ENCODE measurements at places on chromosomes 16 and 17. TPM values are rescaled to one million over a fixed set of nuclear protein-coding genes. Genes with fewer than 3 reads are reported as not detected.

C16orf92 gene
- not detected for total RNA-seq

DNA sequence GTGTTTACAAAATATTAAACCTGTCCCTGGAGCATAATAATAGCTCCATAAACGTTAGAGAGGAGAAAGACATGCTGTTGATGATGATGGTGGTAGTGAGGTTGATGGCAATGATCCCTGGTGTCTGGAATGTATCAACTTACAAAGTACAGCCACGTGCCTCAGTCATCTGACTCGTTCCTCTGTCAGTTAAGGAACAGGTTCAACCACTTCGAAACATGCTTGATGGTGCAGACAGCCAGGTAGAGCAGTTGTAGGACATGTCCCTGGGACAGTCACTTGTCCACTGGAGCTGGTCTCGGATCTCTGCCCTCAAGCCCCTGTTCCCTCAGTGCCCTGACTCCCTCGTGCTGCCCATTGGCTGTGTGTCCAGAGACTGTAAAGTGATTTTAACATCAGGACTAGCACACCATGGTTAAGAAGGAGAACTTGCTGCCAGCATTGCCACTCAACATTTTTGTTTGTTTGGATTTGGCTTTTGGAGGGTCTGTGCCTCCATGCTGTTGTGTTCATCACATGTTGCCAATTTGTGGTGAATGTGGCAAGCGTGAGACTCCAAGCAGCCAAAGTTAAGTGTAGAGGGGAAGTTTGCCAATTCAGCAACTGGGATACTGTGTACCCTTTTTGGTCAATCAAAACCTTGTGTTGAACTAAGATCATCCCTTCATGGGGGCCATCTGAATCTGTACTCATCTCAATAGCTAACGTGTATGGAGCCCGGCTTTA is 16.3 kb upstream of the SALL1 start:
- H3K36me3 ChIP-seq = no peaks in the 10 kb centered on the region
- no peak overlapping the region for H3K4me3 ChIP-seq
- H3K27ac ChIP-seq = no peak overlapping the region
- no peaks in the 10 kb centered on the region for H3K27me3 ChIP-seq
- DNase-seq = no peak
- no peaks in the 10 kb centered on the region for H3K4me1 ChIP-seq

VAC14 gene
- 45.9 TPM for total RNA-seq

- no peak overlapping the region for H3K27ac ChIP-seq
- no peak for DNase-seq
- no peaks in the 10 kb centered on the region for H3K27me3 ChIP-seq
Observed at GRCh38 chr16:68848786-68849185, 5.5 kb downstream of the TANGO6 start.

- no peaks in the 10 kb centered on the region for H3K36me3 ChIP-seq
- DNase-seq = no peak
- no peaks in the 10 kb centered on the region for H3K27me3 ChIP-seq
- no peak overlapping the region for H3K27ac ChIP-seq
- H3K4me1 ChIP-seq = no peaks in the 10 kb centered on the region
Observed at GRCh38 chr17:21841839-21842238, 149.5 kb downstream of the KCNJ18 start.

DNA sequence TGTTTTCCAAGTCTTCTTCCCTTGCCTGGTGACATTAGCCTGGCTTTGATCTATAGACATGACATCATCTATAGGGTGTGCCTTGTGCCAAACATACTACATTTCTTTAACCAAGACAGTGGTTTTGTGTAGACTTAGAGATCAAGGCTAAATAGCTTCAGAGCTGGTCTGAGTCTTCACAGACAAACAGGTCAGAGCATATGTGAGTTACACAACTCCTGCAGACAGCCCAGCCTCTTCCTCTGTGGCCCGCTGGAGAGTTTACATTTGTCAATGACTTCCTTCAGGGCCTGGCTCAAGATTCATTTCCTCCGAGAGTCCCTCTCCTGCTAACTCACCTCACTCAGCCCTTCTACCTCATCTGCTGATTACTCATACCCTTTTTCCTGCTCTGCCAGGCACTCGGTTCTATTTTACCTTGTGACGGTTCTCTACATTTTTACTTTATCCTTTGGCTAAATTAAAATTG is 73.1 kb upstream of the TANC2 start:
- no peaks in the 10 kb centered on the region for H3K36me3 ChIP-seq
- no peaks in the 10 kb centered on the region for H3K27me3 ChIP-seq
- H3K4me3 ChIP-seq = no peak overlapping the region
- H3K27ac ChIP-seq = no peak overlapping the region

GRCh38 chr17:21043296-21044232 is 753 bp upstream of the USP22 start:
- peak overlapping the region; percentile 57 for H3K4me3 ChIP-seq
- H3K36me3 ChIP-seq = no peaks in the 10 kb centered on the region
- peak overlapping the region; percentile 91 for H3K27ac ChIP-seq
- peak; percentile 96 for DNase-seq
- H3K27me3 ChIP-seq = no peaks in the 10 kb centered on the region
- H3K4me1 ChIP-seq = peaks cover 27% of the 10 kb centered on the region

GRCh38 chr17:42979511-42980273 is at the start of gene PTGES3L:
PTGES3L (minus strand) TSS chr17:42980080; CDS start chr17:42980053, 27 bp downstream.
- H3K27me3 ChIP-seq = no peaks in the 10 kb centered on the region
- peaks cover 20% of the 10 kb centered on the region for H3K4me1 ChIP-seq
- no peaks in the 10 kb centered on the region for H3K36me3 ChIP-seq
- H3K4me3 ChIP-seq = peak within 1 kb of the TSS; percentile 88
- DNase-seq = peak; percentile 5
- H3K27ac ChIP-seq = peak within 1 kb of the TSS; percentile 70

DNA sequence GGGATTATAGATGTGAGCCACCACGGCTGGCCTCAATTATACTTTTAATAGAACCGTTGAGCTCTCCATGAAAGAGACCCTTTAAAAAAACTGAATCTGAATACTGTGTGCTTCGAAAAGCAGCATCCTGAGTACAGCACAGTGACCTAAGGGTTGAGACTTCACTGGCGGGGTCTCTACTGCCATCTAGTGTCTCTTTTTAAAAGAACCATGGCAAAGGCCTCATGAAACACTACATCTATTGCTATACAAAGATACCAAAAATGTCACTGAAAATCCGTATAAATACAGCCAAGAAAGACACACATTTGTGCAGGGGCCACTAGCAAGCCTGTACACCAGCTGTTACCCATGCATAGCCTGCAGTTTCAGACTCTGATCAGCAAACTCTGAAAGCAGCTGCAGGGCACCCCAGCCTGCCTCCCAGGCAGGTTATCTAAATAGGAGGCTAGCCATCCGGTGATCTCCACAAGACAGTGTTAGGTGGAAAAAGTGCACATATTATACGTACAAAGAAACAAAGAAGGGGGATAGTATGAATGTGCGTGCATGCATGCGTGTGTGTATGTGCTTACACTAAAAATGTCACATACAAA is 35.3 kb downstream of the NPLOC4 start:
- no peak overlapping the region for H3K27ac ChIP-seq
- H3K4me3 ChIP-seq = no peak overlapping the region
- H3K36me3 ChIP-seq = peaks cover 58% of the 10 kb centered on the region
- DNase-seq = peak; percentile 54
- no peaks in the 10 kb centered on the region for H3K27me3 ChIP-seq
- H3K4me1 ChIP-seq = no peaks in the 10 kb centered on the region

DNA sequence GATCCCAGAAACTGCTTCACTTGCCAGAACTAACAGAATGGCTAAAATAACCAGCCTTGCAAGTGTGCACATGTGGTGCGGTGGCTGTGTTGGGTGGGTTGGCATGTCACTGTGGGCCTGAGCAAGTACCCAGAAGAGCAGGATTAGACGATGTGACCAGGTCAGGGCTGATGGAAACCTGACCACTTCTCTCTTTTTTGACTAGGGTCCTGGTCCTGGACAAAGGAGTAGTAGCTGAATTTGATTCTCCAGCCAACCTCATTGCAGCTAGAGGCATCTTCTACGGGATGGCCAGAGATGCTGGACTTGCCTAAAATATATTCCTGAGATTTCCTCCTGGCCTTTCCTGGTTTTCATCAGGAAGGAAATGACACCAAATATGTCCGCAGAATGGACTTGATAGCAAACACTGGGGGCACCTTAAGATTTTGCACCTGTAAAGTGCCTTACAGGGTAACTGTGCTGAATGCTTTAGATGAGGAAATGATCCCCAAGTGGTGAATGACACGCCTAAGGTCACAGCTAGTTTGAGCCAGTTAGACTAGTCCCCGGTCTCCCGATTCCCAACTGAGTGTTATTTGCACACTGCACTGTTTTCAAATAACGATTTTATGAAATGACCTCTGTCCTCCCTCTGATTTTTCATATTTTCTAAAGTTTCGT is 16.7 kb downstream of the ANKRD40 start:
- H3K27me3 ChIP-seq = no peaks in the 10 kb centered on the region
- H3K4me1 ChIP-seq = no peaks in the 10 kb centered on the region
- H3K27ac ChIP-seq = no peak overlapping the region
- no peak overlapping the region for H3K4me3 ChIP-seq

DNA sequence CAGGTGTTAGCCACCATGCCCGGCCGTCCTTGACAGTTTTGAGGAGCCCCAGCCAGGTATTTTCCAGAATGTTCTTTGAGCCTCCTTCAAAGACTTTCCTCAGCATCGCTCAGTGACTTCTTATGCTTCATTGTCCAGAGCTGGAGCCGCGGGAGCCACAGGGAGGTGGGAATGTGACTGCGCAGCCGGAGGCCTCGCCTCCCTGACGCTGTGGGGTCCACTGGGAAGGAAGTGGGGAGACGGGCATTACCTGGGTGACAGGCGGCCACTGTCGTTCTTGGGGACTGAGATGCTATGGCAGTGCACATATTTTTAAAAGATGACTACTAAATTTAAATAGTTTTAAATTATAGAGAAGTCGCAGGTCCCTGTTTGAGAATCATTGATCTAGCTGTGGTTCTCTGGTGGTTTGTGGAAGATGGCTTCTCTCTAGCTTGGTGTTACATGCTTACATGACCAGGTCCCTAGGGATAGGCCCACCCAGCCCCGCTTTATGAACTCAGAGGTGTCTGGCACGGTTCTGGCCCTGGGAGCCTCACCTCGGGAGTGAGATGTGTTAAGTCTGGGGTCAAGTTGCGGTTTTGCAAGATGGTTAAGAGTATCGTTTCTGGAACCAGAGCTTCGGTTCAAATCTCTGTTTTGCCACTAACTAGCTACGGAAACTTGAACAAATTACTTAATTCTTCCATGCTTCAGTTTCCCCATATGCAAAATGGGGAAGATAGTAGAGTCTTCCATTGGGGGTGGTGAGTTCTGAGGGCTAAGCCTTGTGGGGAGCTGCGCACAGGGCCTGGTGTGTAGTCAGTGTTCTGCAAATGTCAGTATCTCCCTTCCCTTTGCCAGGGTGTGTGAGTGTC is 53.0 kb downstream of the ATP2C2 start:
- no peaks in the 10 kb centered on the region for H3K36me3 ChIP-seq
- H3K4me1 ChIP-seq = no peaks in the 10 kb centered on the region
- H3K27ac ChIP-seq = no peak overlapping the region
- H3K27me3 ChIP-seq = no peaks in the 10 kb centered on the region

ZSCAN10 gene
- not detected for total RNA-seq

MYH2 gene
- total RNA-seq = not detected

DNA sequence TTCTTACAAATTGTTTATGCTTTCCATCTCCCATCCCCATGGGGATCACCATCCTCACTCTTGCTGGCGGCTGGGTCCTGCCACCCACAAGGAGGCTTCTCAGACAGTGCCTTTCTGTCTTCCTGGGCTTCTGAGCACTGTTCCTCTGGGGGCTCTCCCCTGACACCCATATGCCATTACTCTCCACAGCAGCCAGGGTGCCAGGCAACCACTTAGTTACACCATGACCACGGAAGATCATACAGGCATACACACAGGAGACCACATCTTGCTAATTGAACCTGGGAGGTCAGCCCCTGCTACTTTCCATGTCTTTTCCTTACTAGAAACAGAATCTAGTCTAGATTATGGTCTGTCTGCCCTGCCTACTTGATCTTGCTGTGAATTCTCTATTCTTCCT is 27.7 kb upstream of the HS3ST2 start:
- H3K4me3 ChIP-seq = no peak overlapping the region
- no peak overlapping the region for H3K27ac ChIP-seq
- no peaks in the 10 kb centered on the region for H3K4me1 ChIP-seq
- no peak for DNase-seq

FOXN1 gene
- not detected for total RNA-seq

GRCh38 chr17:2076087-2076984 is 21.4 kb downstream of the HIC1 start:
- H3K36me3 ChIP-seq = peaks cover 22% of the 10 kb centered on the region
- no peak overlapping the region for H3K4me3 ChIP-seq
- H3K27ac ChIP-seq = no peak overlapping the region
- no peaks in the 10 kb centered on the region for H3K27me3 ChIP-seq
- no peaks in the 10 kb centered on the region for H3K4me1 ChIP-seq

GRCh38 chr17:2043785-2044184 is 2.0 kb downstream of the OVCA2 start:
- H3K4me1 ChIP-seq = peaks cover 23% of the 10 kb centered on the region
- no peak overlapping the region for H3K27ac ChIP-seq
- H3K36me3 ChIP-seq = peaks cover 9% of the 10 kb centered on the region
- no peak for DNase-seq
- no peak overlapping the region for H3K4me3 ChIP-seq
- no peaks in the 10 kb centered on the region for H3K27me3 ChIP-seq

DNA sequence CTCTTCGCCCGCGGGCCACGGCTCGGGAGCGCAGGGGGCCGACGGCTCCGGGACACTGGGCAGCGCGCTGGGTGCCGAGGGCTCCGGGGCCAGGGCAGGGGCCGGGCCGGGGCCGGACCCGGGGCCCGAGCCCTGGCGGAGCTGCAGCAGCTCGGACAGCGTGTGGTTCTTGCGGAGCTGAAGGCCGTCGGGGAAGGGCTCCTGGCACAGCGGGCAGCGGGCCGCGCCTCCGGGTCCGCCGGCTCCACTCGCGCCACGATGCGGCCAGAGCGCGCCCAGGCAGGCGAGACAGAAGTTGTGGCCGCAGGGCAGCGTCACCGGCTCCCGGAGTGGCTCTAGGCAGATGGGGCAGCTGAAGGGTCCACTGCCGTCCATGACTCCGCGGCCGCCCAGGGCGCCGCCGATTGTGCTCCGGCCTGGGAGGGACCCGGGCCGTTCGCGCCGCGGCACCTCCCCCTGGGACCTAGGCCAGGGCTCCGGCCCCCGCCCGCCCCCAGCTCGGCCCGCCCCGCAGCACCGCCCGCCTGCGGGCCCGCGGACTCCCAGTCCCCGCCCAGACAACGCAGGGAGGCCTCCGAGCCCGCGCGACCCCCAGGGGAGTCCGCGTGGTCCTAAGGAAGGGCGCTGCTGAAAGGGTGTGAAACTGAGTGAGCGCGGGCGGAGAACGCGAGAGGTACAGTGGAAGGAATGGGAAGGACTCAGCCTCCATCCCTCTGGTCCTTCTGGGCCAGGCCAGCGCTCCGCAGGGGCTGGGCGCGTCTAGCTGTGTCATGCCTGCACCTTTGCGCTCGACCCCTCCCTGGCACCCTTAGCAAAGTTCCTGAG is at the start of gene TRIM47:
TRIM47 (minus strand) TSS at position 408 of the 825 bp plus-strand sequence; CDS start at position 375, 33 bp downstream.
- peak within 1 kb of the TSS; percentile 43 for H3K27ac ChIP-seq
- peaks cover 34% of the 10 kb centered on the region for H3K4me1 ChIP-seq
- DNase-seq = no peak
- H3K27me3 ChIP-seq = no peaks in the 10 kb centered on the region

GRCh38 chr16:62829607-62830006 is 793.4 kb upstream of the CDH8 start:
- DNase-seq = no peak
- H3K27me3 ChIP-seq = no peaks in the 10 kb centered on the region
- H3K27ac ChIP-seq = no peak overlapping the region
- H3K4me3 ChIP-seq = no peak overlapping the region
- no peaks in the 10 kb centered on the region for H3K4me1 ChIP-seq

SRL gene
- not detected for total RNA-seq

GINS2 gene
- 68.6 TPM for total RNA-seq

GRCh38 chr17:11074451-11074850 is 166.6 kb upstream of the SHISA6 start:
- DNase-seq = no peak
- H3K4me1 ChIP-seq = no peaks in the 10 kb centered on the region
- no peaks in the 10 kb centered on the region for H3K36me3 ChIP-seq
- no peaks in the 10 kb centered on the region for H3K27me3 ChIP-seq

All from CD8-positive, alpha-beta memory T cell (primary cell).